Activated CD4-positive, CD25-positive, alpha-beta regulatory T cell treated with anti-CD3 and anti-CD28 coated beads, Interleukin-2, amount 50 U/mL, for 16 hours (primary cell): ENCODE measurements at places on chromosomes 4 and X.

GRCh38 chrX:151973060-151973661, 1.3 kb downstream of the GABRE start:
- DNase-seq: no peak

- DNase-seq: no peak
Observed at GRCh38 chr4:159483110-159483781, 380.4 kb downstream of the RAPGEF2 start.

DNA sequence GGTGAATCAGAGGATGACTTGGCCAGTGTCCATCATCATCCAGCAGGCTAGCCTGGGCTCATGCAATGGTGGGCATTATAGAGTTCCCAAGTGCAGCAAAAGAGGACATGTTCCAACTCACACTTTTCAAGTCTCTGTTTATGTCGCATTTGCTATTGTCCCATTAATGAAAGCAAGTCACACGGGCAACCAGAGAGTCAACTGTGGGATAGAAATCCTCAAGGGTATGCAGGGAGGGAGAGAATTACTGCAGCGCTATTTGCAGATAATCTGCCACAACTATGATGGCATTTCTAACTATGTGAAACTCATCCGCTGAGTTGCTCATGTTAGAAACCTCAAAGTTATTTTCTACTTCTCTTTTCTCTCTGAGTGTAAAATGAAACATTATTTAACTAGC, 78.5 kb upstream of the TAB3 start:
- DNase-seq: no peak

DNA sequence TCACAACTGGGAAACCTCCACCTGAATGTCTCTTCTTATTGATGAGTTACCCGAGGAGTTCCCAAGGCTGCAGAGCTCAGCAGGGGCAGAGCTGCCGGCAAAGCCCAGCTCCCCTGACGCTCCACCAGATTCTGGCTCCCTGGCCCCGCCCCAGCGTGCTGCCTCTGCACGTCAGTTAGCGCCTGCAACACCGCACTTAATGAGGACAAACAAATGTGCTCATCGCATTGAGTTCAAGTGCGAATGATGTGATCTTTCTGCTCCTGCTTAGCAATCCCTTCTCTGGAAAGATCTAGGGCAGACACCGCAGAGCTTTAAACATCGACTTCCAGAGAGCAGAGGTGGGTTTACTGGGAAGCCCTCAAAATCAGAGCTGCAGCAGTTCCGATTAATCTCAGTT, 55.5 kb upstream of the FBXW7 start:
- DNase-seq: no peak

DNA sequence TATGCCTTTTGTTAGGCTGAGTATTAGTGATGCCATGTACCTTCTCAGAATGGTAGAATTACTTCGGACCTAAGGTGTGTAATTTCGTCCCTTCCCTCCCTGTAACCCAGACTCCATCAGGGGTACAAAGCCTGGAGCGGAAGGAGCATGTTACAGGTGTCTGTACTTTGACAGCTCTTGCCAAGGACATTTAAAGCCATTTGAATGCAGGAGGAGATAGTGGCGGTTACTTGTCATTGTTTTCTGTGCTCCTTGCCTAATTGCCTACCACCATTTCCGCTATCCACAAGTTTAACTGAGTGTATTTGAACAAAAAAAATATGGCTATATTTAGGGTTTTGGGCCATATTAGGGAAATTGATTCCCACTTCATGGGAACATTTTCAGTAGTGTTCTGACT, 1.8 kb downstream of the FNIP2 start:
- DNase-seq: no peak
